ENCODE measurements at places on chromosomes 3 and 15.

DNA sequence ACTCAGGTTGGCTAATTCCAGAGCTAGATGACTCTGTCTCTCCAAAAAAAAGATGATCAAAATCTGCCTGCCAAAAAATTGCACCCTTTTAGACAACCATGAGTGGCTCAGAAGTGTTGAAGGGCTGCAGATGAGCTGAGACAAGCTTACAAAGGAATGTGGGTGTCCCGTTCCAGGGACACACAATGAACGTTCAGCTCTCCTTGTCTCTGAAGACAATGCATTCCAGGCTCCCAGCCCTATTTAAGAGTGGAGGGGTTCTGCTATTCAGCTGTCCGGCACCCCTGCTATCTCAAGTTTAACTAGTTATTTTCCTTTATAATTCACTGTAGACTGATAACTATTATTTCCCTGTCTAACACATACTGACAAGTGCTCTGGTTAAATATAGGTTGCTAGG, 355.1 kb upstream of the WNT5A start:
- DNase-seq, result no peak

GRCh38 chr3:124784686-124785382, 54.6 kb downstream of the UMPS start:
- DNase-seq, result peak; percentile 44

DNA sequence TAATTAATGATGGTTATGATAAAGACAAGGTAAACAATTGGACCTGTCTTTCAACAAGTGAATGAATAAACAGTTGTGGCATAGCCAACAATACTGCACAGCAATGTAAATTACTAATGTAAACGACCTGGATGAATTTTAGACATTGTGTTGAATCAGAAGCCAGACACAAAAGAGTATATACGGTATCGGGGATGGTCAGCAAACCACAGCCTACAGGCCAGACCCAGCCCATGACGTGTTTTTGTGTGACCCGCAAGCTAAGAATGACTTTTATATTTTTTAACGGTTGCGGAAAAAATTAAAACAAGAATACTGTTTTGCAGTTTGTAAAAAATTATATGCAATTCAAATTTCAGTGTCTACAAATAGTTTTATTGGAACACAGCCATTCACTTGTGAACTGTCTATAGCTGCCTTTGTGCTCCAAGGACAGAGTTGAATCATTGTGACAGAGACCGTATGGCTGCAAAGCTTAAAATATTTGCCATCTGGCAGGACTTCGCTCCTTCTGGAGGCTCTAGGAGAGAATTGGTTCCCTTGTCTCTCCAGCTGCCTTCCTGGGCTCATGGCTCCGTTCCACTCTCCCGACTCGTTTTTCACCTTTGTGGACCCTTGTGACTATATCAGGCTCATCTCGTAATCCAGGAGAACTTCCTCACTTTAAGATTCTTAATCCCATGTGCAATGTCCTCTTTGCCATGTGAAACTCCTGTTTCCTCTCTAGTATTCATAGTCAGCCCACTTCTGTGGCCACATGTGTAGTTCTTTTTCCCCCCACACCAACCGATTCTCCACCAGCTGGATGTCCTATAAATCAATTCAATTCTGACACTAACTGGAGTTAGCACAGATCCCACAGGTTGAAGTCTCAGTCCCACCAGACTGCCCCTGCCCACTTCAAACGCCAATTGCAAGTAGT, 72.7 kb downstream of the CMTM8 start:
- DNase-seq, result no peak

- DNase-seq, result no peak
Observed at GRCh38 chr3:101857301-101857741, 8.0 kb downstream of the NFKBIZ start.

DNA sequence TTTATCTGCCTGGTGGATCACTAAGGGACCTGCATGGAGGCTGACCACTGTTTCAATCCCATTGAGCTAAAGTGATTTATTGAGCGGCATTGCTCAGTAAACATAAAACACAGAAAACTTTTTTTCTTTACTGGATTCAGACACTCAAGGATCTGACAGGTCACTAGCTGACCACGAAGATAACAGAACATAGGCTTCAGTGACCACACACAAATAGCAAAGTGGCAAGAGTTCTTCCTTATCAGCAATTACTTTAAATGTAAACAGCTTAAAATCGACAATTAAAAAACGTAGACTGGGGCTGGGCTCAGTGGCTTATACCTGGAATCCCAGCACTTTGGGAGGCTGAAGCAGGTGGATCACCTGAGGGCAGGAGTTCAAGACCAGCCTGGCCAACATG, 48.7 kb downstream of the STAG1 start:
- DNase-seq, result no peak

GRCh38 chr3:46135475-46135874, 72.6 kb downstream of the CCR1 start:
- DNase-seq, result peak; percentile 69

DNA sequence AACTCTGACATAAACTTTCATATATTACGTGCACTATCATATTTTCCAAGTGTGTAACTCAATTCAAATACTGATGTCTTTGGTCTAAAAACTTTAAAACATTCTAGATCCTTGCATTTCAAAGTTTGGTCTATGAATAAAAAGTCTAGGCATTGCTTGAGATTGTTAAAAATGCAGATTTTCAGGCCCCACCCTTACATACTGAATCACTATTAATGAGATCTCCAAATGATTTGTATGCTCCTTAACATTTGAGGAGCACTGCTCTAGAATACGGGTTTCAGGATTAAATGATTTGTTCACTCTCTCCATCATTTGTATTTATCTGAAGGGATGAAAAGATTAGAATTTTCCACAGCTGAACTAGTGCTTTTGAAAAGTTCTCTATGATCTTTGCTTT, 202.9 kb downstream of the KBTBD8 start:
- no peak for DNase-seq

- DNase-seq, result no peak
Observed at GRCh38 chr15:82129761-82130160, 83.9 kb upstream of the MEX3B start.

DNA sequence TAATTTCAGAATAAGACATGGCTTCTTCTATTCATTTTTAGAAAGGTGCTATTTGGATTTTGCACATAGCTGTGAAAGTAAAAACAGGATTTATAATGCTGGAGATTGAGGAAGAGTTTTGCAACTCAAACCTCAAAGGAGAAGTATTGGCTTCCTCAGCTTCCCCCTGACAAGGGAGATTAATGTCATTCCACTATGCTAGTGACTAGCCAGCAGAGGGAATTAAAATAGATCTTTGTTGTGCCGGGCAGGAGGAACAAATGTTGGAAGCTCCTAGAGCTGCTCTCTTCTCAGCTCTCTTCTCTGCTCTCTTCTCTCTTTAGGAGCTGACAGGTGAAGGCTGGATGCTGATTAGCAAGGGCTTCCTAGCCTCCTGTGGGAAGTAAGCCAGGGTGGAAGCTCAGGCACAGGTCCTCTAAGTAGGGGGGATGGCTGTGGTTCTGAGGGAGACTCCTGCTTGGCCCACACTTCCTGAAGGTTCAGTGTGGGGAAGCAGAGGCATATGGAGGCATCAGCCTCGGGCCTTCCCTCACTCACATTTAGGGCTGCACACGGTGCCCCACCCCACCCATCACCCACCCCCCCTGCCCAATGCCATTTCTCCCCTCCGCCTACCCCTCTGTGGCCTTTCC, 29.6 kb downstream of the CX3CR1 start:
- peak; percentile 91 for DNase-seq

DNA sequence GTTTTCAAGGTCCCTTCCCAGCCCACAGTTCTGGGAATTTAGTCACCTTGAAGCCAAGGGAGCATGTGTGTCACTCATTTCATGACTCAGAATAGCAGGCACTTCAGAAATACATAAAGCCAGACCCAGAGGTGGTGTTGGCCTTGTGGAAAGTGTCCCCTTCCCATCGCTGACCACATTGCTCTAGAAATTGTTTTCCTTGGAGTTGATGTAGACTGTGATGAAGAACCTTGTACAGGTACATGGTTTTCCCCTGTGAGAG, 158.8 kb downstream of the SLCO3A1 start:
- no peak for DNase-seq

- peak; percentile 97 for DNase-seq
Observed at GRCh38 chr15:90035095-90035839, 34.1 kb downstream of the ZNF710 start.

DNA sequence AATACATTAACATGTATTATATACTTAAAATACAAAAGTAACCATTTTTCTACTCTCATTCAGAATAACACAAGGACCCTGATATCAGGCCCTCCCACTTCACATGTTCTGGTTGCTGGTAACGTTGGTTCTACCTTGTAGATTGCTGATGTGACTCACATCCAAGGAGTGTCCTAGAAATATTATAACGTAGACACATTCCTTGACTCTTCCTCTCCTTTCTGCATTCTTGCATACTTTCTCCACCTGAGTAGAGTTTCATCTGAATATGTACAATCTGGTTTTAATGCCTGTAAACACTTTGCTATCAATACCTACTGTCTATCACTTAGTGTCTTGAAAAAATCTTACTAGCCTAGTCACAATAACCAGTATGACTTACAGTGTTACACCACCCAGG, 35.0 kb upstream of the NEDD4 start:
- no peak for DNase-seq

DNA sequence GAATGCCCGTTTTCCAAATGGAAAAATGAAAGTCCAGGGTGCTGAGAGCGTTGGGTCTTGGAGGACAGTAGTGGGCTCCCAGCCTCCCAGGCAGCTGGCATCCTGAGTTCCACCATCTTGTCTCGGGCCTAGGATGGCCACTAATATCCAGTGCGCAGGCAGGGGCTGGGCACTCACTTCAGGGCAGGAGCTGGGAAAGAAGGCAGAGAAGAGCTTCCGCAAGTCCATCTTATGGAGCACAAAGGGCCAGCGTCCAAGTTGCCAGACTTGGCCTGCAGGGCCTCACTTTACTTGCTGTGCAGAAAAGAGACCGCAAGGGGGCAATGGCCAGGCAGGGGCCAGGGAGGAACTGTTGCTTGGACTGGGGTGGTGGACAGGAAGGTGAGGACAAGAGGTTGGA, 46.1 kb downstream of the IQSEC1 start:
- DNase-seq, result no peak

DNA sequence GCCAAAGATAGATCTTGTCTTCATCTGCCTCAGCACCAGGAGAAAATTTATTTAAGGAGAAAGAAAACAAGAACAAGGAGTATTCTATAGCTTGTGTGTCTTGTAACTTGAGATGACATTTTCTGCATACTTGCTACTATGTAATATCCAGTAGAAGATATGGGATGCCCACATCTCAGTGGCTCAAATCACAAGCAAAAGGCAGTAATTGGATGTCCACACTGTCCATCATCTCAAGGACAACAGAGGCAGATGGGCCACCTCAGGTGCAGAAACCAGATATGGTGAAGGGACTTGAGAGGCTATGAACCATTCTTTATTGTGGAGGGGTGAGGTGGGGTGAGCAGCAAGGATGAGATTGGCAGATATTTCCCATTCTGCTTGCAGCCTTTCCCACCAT, 309.0 kb downstream of the GBE1 start:
- no peak for DNase-seq

- DNase-seq, result no peak
Observed at GRCh38 chr15:99019558-99020540, 12.3 kb upstream of the PGPEP1L start.

DNA sequence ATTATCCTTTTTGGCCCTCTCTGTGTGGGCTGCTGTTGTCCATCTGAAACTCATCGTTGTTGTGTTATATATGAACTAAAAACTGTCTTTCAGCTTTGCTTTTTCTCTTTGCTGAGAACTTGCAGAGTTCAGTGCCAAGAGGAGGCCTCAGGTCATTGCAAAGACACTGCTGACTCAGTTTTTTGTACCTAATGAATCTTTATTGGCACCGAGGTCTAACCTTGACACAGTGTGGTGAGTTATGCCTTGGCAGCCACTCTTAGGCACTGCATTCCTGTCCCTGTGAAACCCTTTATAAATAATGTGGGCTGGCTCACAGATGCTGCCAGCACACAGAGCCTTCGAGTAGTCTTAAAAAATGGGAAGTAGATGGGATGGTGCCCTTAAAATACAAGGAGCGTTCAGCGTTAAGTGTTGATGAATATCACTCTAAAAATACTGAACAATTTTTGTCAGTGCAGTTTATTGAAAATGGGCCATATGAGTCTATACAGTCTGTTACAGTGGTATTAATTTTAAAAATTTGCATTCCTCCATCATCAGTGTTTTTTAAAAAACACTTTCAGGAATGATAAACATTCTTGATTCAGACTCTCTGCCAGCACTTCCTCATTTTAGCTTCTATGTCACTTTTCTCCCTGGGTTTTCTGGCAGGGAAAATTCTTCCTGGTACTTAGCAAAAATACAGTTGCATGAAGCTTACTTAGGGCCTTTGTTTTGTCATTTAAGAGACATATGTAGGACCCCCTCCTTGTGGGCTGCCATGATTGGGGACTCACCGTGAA, 234.1 kb downstream of the CACNA2D3 start:
- no peak for DNase-seq

DNA sequence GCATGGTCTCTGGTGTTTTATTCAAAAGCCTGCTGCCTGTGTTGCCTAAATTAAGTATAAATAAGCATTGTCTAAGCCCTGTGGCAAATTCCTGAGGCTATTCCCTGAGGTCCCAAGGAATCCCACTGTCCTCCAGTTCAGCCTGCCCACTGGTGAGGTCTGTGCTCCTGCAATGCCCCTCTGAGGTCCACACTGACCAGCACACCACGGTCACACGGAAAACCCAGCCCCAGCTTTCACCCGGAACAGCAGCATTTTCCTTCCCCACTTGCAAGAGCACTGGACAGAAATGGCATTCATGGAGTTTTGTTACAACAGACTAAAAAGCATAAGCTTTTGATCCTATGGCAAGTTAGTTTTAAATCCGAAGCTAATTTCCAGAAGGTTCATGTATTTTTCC, 234.0 kb downstream of the KLF13 start:
- DNase-seq, result no peak

DNA sequence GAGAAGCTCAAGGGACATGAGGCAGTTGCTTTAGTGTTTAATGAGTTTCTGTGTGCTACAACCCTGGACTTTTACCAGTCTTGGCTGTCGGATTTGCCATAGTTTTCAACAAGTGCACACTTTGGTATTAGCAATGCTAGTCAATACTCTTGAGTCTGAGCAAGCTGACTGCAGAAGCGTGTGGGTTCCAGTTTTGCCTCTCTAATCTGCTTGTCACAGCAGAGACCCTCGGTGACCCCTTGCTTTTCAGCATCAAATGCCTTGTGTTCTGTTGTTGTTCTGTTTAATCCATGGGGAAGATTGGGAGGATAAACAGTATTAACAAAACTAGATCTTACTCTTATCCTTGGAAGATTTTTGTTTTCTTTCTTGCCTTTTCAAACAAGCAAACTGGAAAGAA, 194.3 kb upstream of the CHRM5 start:
- DNase-seq, result no peak

GRCh38 chr3:10707400-10708215, 108.4 kb upstream of the SLC6A11 start:
- no peak for DNase-seq

- no peak for DNase-seq
Observed at GRCh38 chr3:176055836-176056235, 1141.4 kb downstream of the TBL1XR1 start.

DNA sequence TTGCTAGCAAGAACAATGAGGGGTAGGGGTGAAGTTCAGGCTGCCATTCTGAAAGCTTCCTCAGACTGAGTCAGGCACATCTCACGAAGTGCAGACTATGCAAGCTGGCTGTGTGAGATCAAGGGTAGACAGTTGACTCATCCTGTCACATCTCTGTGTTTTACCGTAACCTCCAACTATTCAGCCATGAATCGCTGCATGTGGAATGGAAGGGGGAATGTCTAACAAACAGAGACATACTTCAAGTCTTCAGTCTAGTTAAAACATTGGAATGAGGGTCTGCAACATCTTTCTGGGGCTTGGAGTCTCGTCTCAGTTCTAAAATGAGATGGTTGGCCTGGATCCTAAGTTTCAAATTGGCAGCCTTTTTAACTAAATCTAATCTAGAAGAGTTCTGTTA, 25.9 kb downstream of the AGTR1 start:
- no peak for DNase-seq
